ENCODE measurements at places on chromosomes 7 and 10. TPM values are rescaled to one million over a fixed set of nuclear protein-coding genes. Genes with fewer than 3 reads are reported as not detected.

GRCh38 chr7:51315393-51316261 is 982 bp downstream of the COBL start:
- peak; percentile 23 for DNase-seq

- DNase-seq = peak; percentile 78
These were observed 127.5 kb downstream of the ABCA13 start for GRCh38 chr7:48298779-48299178.

Gene ECD
- total RNA-seq = 35.6 TPM

Gene PRF1
- total RNA-seq = 0.14 TPM

Gene FGFBP3
- total RNA-seq = 3.3 TPM

DNA sequence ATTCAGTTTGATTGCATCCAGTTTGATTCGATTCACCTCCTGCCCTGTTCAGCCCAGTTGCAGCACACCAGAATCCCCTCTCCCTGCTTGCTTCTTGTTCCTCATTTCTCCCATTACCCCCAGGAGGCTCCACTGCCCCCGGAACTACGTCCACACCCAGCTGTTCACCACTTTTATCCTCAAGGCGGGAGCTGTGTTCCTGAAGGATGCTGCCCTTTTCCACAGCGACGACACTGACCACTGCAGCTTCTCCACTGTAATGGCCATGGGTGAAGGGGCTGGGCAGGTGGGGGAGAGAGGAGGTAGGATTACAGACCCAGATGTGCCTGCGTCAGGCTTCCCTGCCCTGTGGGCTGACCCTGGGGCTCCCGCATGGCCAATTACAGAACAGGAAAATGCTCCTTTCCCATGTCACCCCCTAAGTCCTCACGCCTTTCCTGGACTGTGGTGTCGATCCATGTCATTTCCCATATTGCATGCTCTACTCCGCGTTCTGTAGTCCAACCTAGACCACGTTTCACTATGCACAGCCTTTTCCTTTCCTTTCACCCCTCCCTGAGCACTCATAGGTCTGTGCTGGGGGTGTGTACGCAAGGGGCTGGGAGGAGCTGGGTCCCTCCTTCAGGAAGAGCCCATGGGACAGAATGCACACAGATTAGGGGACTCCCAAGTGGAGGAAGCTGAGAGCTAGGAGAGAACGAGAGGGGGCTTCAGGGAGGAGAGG is 8.2 kb downstream of the GHRHR start:
- DNase-seq = no peak

Gene ATRNL1
- 15.8 TPM for total RNA-seq

GRCh38 chr10:58608351-58608750 is 95.7 kb downstream of the BICC1 start:
- DNase-seq = peak; percentile 61

DNA sequence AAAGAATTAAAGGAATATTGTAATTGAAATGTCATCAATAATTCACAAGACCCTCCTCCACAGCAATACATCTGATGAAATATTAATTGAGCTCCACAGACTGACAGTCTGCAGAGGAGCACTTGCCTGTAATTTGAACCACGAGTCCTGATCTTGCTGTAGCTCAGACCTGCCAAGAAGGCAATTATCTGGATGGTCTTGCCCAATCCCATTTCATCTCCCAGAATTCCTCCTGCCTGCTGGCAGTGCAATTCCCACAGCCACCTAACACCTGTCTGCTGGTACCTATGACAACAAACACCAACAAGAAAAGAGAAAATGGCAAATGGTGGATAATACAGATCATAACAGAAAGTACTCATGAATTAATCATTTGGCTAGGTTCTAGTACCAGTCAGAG is 38.5 kb downstream of the ERCC6 start:
- DNase-seq = no peak

Gene LDB3
- total RNA-seq = 3.9 TPM

DNA sequence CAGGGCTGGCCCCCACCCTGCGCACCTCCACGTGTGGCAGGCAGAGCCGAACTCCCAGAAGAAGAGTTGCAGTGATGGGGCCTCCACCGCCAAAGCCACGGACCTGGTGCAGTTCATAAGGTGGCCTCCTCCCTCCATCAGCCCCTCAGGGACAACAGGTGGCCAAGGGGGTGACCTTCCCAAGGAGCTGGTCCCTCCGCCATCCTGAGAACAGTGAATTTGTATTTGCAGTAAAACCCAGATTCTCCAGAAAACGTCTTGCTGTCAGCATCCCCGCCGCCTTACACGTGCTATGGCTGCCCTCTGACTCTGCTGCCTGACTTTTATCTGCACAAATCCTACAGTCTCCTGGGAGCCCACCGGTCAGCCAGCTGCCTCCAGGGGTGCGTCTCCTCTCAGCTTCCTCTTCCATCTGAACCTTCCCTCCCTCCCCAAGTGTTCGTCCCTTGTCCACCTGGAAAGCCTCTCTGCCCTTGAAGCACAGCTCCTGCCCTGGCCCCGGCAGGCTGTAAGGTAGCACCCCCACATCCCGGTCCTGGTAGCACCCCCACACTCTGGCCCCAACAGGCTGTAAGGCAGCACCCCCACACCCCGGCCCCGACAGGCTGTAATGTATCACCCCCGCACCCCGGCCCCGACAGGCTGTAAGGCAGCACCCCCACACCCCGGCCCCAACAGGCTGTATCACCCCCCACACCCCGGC is 311.8 kb downstream of the PTPRN2 start:
- no peak for DNase-seq

DNA sequence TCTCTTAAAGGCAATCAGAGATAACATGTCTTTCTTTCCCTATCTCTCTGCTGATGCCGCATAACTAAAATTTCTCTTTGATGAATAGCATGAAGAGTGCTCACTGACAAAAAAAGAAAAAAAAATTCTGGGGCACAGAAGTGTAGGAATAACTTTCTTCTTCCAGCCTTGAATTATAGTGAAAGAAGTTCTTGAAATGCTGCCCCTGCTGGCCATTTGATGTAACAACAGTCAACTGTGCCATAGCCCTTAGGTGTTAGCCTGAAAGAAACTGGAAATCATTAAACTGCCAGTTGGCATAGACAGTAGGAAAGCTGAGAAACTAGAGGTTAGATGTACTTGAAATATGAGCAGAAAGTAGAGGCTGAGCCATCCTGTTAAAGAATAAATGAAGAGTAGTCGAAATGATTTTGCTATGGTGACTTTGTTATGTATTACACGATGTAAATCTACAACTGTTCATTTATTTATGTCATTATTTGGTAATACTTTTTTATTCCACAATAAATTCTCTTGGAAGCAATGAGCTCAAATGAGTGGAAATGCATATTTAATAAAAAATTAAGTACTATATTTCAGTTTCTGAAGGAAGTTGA is 48.3 kb upstream of the FAM171A1 start:
- peak; percentile 13 for DNase-seq

DNA sequence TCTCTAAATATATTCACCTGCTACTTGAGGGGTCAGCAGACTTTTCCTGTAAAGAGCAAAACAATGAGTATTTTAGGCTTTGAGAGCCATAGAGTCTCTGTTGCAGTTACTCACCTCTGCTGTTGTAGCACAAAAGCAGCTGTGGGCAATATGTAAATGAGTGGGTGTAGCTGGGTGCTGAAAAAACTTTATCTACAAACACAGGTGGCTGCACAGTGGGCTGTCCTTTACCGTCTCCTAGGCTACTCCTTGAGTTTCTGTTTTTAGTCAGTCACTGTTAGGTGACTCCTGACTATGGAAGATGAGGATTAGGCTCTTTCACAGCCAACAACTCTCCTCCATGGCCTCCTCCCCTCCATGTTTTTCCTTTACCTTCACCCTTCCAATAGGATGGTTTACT is 286.1 kb upstream of the C7orf33 start:
- no peak for DNase-seq

DNA sequence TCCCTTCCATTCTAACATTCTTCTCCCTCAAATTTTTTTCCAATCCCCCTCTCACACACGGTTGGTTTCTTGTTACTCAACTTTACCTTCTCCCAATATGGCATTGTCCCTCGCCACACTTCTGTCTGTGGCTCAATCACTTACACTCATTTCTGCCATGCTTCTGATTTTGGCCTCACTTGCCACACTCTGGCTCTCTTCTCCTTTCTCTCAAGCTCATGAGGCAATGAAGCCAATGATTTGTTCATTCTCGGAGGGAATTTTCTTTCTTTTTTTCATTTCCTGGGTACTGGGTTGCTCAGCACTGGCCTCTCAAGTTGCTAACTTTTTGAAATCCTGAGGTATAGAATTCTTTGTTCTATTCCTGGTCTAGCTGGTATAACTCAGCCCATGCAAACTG is 4.0 kb upstream of the MYOZ1 start:
- DNase-seq = no peak
